ENCODE measurements at places on chromosomes 12 and 14. TPM values are rescaled to one million over a fixed set of nuclear protein-coding genes. Genes with fewer than 3 reads are reported as not detected.
A peak's percentile ranks its signal among the peaks of the same experiment; 100 is the strongest.

Gene PGF
- total RNA-seq, result not detected

Gene KANSL2
- 62.1 TPM for total RNA-seq

Gene SSPN
- total RNA-seq, result not detected

Gene ERP29
- 158 TPM for total RNA-seq

Gene ACOT6
- not detected for total RNA-seq

Gene MUCL1
- total RNA-seq, result not detected

Gene PCBP2
- total RNA-seq, result 837 TPM

Gene BATF
- total RNA-seq, result 34.1 TPM

DNA sequence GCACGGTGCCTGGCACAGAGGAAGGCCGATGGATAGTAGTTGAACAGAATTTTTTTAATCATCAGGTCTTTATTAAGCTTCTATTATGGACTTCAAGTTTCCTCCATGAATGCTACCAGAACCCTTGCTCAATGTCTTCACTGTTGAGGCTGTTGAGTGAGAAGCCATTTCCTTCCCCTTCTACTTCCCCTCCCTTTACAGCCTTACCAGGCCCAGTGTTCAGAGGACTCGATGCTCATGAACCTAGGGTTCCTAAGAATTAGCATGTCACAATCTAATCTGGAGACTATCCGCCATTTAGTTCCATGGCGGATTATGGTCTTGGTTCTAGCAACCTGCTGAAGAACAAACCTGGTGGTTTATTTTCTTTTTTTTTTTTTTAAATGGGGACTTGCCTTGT is 17.7 kb downstream of the ETV6 start:
- H3K27ac ChIP-seq, result no peak overlapping the region
- DNase-seq, result no peak
- H3K27me3 ChIP-seq, result no peaks in the 10 kb centered on the region
- H3K4me1 ChIP-seq, result peaks cover 20% of the 10 kb centered on the region

GRCh38 chr14:87286191-87286590 is 706.8 kb downstream of the GALC start:
- no peaks in the 10 kb centered on the region for H3K4me1 ChIP-seq
- no peaks in the 10 kb centered on the region for H3K27me3 ChIP-seq
- no peak overlapping the region for H3K27ac ChIP-seq

GRCh38 chr14:58752771-58753201 is 115.0 kb downstream of the DACT1 start:
- H3K4me1 ChIP-seq, result peaks cover 8% of the 10 kb centered on the region
- peaks cover 2% of the 10 kb centered on the region for H3K27me3 ChIP-seq
- H3K36me3 ChIP-seq, result no peaks in the 10 kb centered on the region
- DNase-seq, result no peak
- H3K27ac ChIP-seq, result no peak overlapping the region
- no peak overlapping the region for H3K4me3 ChIP-seq

DNA sequence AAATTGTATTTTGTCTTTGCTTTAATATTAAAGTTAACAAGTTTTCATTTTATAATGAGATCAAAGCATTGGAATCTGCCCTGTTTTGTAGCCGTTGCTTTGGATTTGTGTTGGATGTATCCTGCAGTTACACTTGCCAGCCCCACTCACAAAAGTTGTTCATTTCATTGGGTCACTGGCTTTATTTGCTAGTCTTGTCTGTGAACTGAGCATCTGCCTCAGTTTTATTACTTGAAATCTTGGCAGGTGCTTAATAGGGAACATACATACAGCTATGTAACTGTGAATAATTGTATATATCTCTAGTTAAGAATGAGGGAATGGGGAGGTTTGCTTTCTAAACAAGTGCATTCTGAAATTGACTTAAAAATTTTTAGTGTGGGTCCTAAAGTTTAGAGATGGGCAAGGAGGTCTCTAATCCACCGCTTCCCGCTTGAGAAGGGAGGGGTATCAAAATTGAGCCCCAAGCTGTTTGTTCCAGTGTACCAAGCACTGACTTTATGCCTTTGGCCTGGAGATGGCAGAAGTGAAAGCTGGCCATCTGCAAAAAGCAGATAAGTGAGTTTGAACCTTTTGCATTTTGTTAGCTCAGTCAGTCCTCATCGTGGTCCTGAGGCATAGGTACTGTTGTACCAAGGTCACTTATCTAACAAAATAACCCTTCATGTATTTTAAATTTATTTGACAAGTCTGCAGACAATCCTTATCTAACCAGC is 9.3 kb downstream of the EIF5 start:
- no peak overlapping the region for H3K27ac ChIP-seq
- H3K4me3 ChIP-seq, result no peak overlapping the region
- peaks cover 16% of the 10 kb centered on the region for H3K4me1 ChIP-seq
- no peaks in the 10 kb centered on the region for H3K27me3 ChIP-seq
- peaks cover 53% of the 10 kb centered on the region for H3K36me3 ChIP-seq

DNA sequence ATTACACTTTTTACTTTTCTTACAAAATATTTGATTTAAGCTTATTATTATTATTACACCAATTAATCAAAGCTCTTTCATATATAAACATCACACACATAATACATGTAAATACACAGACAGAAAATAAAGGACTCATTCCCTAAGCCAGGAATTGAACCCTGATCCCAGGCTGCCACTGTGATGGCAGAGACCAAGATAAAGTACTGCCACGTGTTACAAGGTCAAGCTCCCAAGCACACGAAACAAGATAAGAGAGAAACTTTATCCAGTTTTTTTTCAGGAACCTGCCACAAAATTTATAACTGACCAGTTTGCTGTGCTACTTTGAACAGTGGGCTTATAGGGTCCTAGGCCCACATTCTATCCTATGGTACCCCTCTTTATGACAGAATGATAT is 111.3 kb downstream of the EML1 start:
- H3K27me3 ChIP-seq, result peaks cover 5% of the 10 kb centered on the region
- no peaks in the 10 kb centered on the region for H3K36me3 ChIP-seq
- no peak for DNase-seq
- no peak overlapping the region for H3K4me3 ChIP-seq

- H3K4me3 ChIP-seq, result no peak overlapping the region
- H3K4me1 ChIP-seq, result no peaks in the 10 kb centered on the region
- H3K36me3 ChIP-seq, result no peaks in the 10 kb centered on the region
- no peak for DNase-seq
These were observed 580.2 kb downstream of the MED13L start for GRCh38 chr12:115697340-115697739.

DNA sequence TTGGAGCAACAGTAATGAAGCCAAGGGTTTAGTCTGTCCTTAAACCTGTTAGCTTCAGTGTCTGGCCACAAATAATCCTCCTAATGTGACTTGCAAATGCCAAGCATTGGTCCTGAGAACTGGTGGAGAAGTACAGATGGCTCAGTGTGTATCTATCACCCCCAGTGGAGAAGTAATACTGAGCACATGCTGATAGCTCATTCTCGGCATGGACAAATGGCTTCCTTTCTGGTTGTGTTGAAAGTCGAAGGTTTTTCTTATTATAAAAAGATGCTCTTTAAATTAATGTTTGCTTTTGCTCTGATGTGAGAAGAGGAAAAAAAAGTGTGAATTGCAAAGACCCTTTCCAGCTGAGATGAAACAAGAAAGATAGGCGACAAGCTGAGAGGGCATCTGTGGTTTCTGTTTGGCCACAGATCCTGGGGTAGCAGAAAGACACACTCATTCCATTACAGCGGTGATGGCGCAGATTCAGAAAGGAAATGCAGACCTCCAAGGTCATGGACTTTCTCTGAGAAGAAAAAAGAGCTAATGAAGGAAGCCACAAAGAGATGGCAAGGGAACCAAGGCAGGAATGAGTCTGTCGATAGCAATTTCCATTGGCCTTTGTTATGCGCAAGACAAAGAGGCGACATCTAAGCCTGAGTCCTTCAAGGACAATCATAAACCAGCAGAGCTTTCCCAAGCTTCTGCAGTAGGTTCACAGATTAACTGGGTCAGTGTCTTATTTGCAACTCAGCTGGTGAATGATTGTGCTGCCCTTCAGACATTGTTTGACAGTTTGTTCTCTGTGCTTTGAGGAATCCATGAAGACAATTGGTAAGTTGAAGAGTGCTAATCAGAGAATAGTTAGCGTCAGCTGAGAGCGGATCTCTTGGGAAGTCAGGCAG is 155.5 kb upstream of the RGS6 start:
- peaks cover 10% of the 10 kb centered on the region for H3K36me3 ChIP-seq
- H3K27ac ChIP-seq, result no peak overlapping the region
- peaks cover 27% of the 10 kb centered on the region for H3K27me3 ChIP-seq
- no peak for DNase-seq
- peaks cover 10% of the 10 kb centered on the region for H3K4me1 ChIP-seq

- no peak overlapping the region for H3K4me3 ChIP-seq
- H3K27ac ChIP-seq, result no peak overlapping the region
- no peak for DNase-seq
- H3K36me3 ChIP-seq, result no peaks in the 10 kb centered on the region
- H3K4me1 ChIP-seq, result peaks cover 4% of the 10 kb centered on the region
These were observed 8.3 kb downstream of the ADCK1 start for GRCh38 chr14:77808250-77808649.

- H3K36me3 ChIP-seq, result no peaks in the 10 kb centered on the region
- H3K27ac ChIP-seq, result no peak overlapping the region
- peaks cover 33% of the 10 kb centered on the region for H3K27me3 ChIP-seq
- peaks cover 26% of the 10 kb centered on the region for H3K4me1 ChIP-seq
These were observed 660.8 kb downstream of the TMEM121 start for GRCh38 chr14:106187216-106187615.

GRCh38 chr12:70748809-70749208 is 111.6 kb upstream of the PTPRB start:
- H3K4me1 ChIP-seq, result no peaks in the 10 kb centered on the region
- no peak overlapping the region for H3K4me3 ChIP-seq
- H3K36me3 ChIP-seq, result no peaks in the 10 kb centered on the region
- H3K27me3 ChIP-seq, result peaks cover 9% of the 10 kb centered on the region
- H3K27ac ChIP-seq, result no peak overlapping the region

DNA sequence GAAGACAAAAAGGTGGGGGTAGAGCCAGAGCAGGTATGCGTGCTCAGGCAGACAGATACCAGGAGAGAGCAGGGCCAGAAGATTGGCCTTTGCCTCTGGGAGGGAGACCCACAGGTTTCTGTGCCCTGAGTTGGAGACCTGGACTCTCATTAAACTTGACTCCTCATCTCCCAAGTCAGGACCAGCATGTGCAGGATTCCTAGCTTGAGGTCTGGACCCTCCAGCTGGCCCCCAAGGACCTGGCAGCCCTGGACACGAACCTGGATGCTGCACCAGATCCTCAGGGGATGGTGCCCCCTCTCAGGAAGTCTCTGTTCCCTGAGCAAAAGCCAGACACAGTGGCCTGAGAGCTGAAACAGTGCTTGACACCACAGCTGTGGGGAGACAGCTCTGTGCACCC is 10.5 kb upstream of the KRT73 start:
- H3K4me1 ChIP-seq, result peaks cover 36% of the 10 kb centered on the region
- H3K4me3 ChIP-seq, result no peak overlapping the region
- H3K27ac ChIP-seq, result no peak overlapping the region
- peaks cover 3% of the 10 kb centered on the region for H3K27me3 ChIP-seq
- DNase-seq, result peak; percentile 21

- H3K4me3 ChIP-seq, result no peak overlapping the region
- H3K27me3 ChIP-seq, result peaks cover 2% of the 10 kb centered on the region
- no peak for DNase-seq
- no peak overlapping the region for H3K27ac ChIP-seq
These were observed 397.1 kb downstream of the APAF1 start for GRCh38 chr12:99042226-99042625.

GRCh38 chr12:64767495-64767894 is 8.3 kb upstream of the GNS start:
- no peaks in the 10 kb centered on the region for H3K36me3 ChIP-seq
- H3K27ac ChIP-seq, result no peak overlapping the region
- H3K27me3 ChIP-seq, result peaks cover 3% of the 10 kb centered on the region
- H3K4me1 ChIP-seq, result no peaks in the 10 kb centered on the region

DNA sequence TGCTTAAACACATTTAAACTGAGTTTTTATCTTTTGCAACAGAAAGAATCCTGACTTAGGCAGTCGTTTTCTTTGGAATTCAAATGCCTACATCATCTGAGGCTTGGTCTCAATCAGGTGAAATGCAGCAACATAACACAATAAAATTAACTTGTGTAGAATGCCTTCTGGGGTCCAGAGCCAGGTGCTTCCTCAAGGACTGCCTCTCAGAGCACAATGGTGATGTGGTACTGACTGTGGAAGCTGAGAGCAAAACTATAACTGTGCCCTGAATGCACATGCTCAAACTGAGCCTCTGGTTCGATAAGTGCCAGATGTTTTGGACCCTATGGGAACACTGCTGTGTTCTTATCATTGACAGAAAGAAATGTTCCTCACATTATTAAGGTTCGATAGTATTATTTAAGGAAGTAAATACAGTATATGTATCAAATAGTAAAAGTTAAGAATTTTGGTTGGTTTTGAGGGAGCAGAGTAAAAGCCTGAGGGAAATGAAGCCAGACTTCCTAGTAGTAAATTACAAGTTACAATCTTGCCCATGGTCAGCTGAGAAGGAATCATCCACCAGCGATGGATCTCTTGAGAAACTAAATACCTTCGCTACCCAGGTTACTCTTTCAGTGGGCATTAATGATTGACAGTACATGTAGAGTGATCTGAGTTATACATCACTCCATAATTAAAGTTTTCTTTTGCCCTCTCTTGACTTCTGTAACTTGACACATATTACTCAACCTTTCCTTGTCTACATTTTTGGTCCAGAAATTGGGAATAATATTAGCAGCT is 122.9 kb upstream of the ATP2B1 start:
- no peak for DNase-seq
- no peaks in the 10 kb centered on the region for H3K4me1 ChIP-seq
- no peak overlapping the region for H3K4me3 ChIP-seq

GRCh38 chr12:52865090-52865944 is 16.5 kb upstream of the KRT78 start:
- H3K4me1 ChIP-seq, result peaks cover 8% of the 10 kb centered on the region
- no peaks in the 10 kb centered on the region for H3K36me3 ChIP-seq
- H3K27me3 ChIP-seq, result no peaks in the 10 kb centered on the region

DNA sequence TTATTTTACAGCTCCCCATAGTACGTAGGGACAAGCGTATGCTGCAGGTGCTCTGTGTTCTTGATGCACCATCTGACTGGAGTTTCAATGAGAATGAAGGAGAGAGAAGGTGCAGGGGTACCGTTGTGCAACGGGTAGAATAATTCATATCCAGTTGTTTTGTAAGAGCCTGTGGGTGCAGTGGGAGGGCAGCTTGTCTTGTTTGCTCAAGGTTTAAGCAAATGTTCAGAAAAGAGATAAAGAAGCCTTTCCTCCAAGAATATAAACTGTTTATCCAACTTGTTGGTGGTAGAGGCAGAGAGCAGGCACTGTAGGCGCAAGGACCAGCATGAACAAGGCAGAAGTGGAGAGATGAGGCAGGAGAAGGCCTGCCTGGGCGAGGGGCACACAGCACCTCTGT is 64.2 kb downstream of the ADCK1 start:
- no peaks in the 10 kb centered on the region for H3K27me3 ChIP-seq
- no peak for DNase-seq
- H3K27ac ChIP-seq, result no peak overlapping the region
- H3K4me3 ChIP-seq, result no peak overlapping the region

DNA sequence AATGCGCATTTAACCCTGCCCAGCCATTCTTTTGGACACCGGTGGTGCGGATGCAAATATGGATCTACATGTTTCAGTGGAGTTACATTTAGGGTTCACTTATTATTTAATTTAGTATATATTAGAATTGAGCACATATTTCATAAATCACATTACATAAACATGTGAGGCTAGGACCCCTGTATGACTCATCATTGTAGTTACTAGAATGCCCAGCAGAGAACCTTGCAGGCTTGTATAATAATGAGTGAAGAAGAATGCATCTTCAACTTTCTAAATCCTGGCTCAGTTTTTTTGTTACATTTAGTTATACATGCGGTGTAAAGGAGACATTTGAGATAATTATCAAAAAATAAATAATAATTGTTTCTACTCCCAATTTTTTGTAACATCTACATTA is 369.0 kb downstream of the ATP23 start:
- no peak overlapping the region for H3K27ac ChIP-seq
- H3K4me1 ChIP-seq, result no peaks in the 10 kb centered on the region
- H3K4me3 ChIP-seq, result no peak overlapping the region
- no peaks in the 10 kb centered on the region for H3K27me3 ChIP-seq
- H3K36me3 ChIP-seq, result no peaks in the 10 kb centered on the region

- H3K4me3 ChIP-seq, result peak overlapping the region; percentile 62
- H3K4me1 ChIP-seq, result peaks cover 83% of the 10 kb centered on the region
- DNase-seq, result no peak
These were observed 27.1 kb downstream of the DAD1 start for GRCh38 chr14:22561661-22562579.
